ENCODE measurements at places on chromosomes 12 and 14.

GRCh38 chr14:92607702-92608429 is 94.3 kb downstream of the RIN3 start:
- no peak for DNase-seq

GRCh38 chr12:124813782-124814181 is 49.9 kb downstream of the SCARB1 start:
- no peak for DNase-seq

DNA sequence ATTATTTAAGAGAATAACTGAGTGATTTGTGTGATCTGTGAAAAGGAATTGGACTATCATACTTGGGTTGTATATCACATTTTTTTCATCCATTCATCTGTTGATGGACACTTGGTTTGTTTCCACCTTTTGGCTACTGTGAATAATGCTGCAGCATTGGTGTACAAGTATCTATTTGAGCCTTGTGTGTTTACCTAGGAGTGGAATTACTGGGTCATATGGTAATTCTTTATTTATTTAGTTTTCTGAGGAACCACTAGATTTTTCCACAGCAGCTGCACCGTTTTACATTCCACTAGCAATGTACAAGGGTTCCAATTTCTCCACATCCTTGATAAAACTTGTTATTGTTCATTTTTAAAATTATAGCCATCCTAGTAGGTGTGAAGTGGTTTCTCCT is 56.1 kb downstream of the APAF1 start:
- no peak for DNase-seq

GRCh38 chr12:129868575-129868974 is 35.2 kb downstream of the TMEM132D start:
- DNase-seq, result no peak

DNA sequence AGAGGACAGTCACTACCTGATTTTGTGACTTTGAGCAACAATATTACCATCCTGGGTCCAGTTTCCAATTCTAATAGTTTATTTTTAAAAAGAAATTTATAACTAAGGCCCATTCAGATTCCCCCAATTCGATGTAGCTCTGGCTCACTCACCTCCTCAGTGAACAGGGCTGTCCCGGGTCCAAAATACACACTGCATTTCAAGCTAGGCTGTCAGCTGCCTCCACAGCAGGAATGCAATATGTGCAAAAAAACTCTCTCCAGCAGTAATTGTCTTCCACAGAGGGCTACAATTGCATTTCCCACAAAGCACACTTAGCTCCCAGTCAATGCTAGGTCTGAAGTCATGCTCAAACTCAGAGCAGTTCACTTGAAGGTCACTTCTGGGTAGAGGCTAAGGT is 39.3 kb upstream of the ZNF641 start:
- DNase-seq, result no peak

GRCh38 chr12:19215115-19215514 is 85.6 kb downstream of the PLEKHA5 start:
- no peak for DNase-seq

All from SK-N-DZ (cell line).